Renal cortical epithelial cell (primary cell): ENCODE measurements at places on chromosomes 6 and 20. TPM values are rescaled to one million over a fixed set of nuclear protein-coding genes. Genes with fewer than 3 reads are reported as not detected.

DNA sequence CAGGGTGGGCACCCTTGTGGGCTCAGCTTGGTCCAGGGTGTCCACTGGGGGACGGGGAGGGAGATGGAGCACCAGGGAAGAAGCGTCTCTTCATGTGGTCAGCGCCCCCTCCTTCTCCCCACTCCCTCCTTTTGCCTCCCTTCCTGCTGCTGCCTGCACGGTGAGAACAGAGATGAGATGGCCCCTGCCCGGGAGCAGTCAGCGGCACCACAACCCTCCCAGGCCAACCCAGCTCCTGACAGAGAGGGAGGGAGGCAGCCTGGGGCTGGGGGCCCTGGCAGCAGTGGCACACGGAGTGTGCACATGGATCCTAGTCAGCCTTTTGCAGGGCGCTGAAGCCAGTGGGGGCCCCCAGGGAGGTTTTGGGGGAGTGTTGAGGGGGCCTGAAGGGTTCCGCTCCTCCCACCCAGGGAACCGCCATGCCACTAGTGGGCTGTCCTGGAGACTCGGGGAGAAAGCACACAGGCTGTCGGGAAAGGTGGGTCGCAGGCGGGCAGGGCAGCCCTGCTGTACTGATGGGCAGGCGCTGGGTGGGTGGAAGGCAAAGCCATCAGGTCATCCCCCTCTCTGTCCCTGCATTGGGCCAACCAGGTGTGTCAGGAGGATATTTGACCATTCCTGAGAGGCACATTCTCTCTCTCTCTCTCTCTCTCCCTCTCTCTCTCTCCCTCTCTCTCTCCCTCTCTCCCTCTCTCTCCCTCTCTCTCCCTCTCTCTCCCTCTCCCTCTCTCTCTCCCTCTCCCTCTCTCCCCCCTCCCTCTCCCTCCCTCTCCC, 94.3 kb upstream of the BHLHE23 start:
- DNase-seq, result no peak

DNA sequence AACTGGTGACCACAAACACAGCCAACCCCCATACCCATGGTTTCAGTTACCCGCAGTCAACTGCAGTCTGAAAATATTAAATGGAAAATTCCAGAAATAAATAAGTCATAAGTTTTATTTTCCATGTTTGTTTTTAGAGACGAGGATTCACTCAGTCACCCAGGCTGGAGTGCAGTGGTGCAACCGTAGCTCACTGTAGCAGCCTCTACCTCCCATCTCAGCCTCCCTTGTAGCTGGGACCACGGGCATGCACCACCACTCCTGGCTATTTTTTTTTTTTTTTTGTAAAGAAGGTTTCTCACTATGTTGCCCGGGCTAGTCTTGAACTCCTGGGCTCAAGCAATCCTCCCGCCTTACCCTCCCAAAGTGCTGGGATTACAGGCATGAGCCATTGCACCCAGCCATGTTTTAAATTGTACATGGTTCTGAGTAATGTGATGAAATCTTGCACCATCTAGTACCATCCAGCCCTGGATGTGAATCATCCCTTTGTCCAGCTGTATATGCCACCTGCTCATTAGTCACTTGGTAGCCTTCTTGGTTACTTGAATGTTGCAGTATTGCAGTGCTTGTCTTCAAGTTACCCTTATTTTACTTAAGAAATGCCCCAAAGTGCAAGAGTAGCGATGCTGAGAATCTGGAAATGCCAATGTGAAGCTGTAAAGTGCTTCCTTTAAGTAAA, 14.5 kb downstream of the CSNK2A1 start:
- peak; percentile 92 for DNase-seq

DNA sequence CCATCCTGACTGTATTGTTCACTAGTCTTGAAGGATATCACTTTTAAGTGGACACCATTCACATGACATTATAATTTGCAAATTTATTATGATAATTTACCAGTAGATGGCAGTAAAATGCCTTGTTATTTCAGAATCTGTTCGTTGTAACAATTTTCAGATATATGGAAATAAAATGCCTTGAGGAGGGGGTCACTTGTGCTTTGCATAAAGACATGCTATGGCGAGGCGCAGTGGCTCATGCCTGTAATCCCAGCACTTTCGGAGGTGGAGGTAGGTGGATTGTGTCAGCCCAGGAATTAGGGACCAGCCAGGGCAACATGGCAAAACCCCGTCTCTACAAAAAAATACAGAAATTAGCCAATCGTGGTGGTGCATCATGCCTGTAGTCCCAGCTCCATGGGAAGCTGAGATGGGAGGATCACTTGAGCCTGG, 9.0 kb upstream of the NCOA6 start:
- peak; percentile 54 for DNase-seq

GRCh38 chr20:17916433-17916891, 52.1 kb downstream of the SNX5 start:
- no peak for DNase-seq

GRCh38 chr20:38231531-38232121, 28.9 kb downstream of the KIAA1755 start:
- DNase-seq, result peak; percentile 35

DNA sequence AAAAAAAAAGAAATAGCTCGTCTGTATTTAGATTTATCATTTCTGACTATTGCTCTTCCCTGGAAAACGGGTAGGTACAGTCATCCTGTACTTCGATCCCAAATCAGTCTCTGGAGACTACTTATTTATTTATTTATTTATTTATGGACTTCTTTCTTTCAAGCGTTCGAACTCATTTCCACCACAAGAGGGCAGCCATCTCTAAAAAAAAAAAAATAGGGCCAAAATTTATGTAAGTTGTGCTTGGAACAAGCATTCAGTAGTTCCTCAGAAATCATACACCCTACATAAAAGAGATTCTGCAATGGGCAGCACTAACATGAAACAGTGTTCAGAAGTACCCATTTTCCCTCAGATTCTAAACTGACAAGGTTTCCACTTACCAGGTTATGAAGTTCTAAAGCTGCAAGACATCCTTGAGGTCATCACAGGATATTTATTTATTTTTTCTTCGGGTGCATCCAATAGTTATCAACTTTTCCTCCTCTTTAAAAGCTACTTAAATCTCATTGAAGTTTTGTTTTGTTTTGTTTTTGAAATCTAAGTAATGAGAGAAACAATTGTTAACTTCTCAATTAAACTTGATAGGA, 1.9 kb upstream of the BMP2 start:
- peak; percentile 72 for DNase-seq

DNA sequence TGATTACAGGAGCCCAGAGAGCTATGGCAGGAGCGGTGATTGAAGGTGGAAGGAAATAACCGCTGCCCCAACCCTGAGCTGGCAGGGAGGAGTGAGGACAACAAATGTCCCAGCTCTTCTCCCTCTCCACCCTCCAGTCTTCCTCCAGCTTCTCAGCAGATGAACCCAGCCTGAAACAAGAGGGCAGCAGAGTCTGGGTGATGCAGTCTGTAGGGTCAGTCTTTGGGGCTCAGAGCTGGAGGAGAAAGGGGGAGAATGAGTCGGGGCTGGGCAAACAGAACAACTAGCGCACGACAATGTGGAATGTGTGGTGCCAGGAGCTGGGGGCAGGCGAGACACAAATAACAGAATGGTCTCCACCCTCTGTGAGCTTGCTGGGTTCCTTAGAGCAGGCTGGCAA, 4.5 kb upstream of the GUCA1A start:
- no peak for DNase-seq

GRCh38 chr20:51492167-51493092, 50.1 kb downstream of the NFATC2 start:
- no peak for DNase-seq

DNA sequence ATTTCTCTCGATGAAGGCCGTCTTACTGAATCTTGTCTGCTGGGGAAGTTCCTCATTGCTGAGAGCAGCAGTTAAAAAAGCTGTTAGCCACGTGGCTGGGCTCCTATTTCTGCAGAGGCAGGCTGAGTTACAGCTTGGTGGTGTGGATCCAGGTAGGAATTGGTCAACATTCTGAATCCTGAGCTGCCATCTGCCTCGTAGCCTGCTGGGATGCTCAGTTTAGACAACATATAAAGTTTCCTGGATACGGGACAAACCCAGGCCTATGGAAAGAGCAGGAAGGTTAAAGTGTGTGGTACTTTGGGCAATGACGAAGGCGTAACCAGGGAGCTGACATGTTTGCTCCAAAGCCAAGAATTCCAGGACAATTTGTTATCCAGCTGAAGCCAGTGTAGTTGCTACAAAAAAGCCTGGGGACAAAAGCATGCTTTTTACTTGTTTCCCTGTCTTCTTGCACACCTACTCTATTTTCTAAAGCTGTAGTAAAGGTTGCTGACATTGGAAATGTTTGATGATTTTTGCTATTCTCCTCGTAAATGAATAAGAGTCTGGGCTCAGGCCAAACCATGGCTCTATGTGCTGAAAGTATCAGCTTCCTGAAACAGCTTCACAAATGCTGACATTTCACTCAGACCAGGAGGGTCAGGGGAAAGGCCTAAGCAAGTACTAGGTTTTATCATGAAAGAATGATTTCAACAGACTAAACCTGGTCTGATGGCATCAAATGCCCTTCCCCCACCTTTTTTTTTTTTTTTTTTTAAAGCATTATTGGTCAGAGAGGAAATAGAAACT, 12.4 kb upstream of the MYLK2 start:
- peak; percentile 36 for DNase-seq

DNA sequence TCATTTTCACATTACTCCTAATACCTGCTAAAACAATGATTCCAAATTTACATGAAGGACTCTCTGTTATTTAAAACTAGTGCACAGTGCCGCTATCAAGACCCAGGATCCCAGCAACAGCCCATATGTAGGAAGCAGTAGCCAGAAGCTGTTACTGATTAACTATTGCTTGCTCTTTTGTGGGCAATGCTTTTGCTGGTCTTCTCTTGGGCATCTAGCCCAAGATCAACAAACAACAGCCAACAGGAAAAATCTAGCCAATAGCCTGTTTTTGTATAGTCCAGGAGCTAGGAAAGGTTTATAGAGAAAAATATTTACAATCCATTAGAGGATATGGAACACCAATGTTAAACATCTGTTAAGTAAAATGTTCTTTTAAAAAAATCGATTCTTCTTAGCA, 22.1 kb upstream of the TENT5A start:
- peak; percentile 94 for DNase-seq

DNA sequence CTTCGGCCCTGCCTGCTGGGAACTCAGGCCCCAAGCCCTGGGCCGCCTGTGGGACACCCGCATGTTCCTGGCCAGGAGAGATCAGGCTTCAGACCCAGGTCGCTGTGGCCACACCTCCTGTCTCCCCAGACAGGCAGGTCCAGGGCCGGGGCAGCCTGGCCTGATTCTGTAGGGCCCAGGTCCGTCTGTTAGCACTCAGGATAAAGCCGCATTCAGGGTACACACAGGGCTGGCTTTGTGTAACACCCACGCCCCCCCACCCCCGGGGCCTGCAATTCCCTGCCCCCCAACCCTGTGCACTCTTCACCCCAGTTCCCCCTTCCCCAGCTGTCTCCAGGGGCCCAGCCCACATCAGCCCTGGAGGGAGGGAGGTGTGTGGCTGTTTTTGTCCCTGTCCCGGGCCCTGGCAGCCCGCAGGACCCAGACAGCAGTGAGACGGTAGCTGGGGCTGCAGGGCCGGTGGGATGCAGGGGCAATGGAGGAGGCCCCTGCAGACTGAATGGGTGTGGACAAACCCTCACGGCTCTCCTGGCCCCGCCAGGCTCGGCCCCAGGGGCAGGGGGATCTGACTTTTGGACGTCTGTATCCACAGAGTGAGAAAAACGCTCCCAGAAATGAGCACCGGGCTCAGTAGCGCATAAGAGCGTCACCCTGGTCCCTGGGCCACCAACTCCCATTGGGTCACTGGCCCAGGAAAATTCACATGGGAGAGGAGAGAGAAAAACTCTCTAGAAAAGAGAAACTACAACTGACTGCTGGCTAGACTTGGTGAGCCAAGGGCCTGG, 42.4 kb upstream of the ZBP1 start:
- DNase-seq, result no peak

DNA sequence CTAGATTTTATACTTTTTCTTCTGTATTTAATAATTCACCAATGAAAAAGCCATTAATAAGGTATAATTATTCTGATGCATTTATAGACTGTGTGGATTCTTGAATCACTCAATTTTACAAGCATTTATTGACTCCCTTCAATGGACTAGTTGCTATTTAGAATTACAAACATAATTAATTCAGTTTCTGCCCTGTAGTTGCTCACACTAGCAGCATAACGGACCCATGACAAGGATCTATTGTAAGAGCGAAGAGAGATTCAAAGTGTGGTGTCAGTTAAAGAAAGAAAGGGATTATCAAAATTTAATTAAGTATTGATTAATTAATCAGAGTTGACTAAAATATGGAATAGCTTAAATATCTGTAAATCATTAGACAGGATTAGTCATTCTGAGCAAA, 602.6 kb upstream of the PTCHD4 start:
- DNase-seq, result no peak

CD40 gene
- 38.6 and 89.6 TPM in 2 replicates for total RNA-seq

PRSS35 gene
- 5.0 TPM in 1 of 2 replicates, not detected in the other for total RNA-seq

HTR1E gene
- 0.15 TPM in 1 of 2 replicates, not detected in the other for total RNA-seq

PPP1R18 gene
- total RNA-seq, result 27.5 and 38.7 TPM in 2 replicates

NFKBIL1 gene
- 17.6 and 30.0 TPM in 2 replicates for total RNA-seq

C20orf144 gene
- total RNA-seq, result 0.35 TPM in 1 of 2 replicates, not detected in the other

SALL4 gene
- 0.15 and 0.35 TPM in 2 replicates for total RNA-seq

AHCY gene
- 111 and 163 TPM in 2 replicates for total RNA-seq
